ENCODE measurements at places on chromosomes 12 and 14. TPM values are rescaled to one million over a fixed set of nuclear protein-coding genes. Genes with fewer than 3 reads are reported as not detected.

Gene TRMT5
- 13.0 TPM for total RNA-seq

Gene CFAP251
- total RNA-seq: 0.65 TPM

Gene KERA
- total RNA-seq: not detected

Gene LRRC10
- not detected for total RNA-seq

Gene CD163L1
- total RNA-seq: 10.5 TPM

Gene IL26
- total RNA-seq: not detected

Gene COCH
- 8.5 TPM for total RNA-seq

Gene SERPINA5
- total RNA-seq: 5.2 TPM

Gene TAS2R7
- total RNA-seq: not detected

Gene PCBP2
- 501 TPM for total RNA-seq

Gene SYNE2
- 83.9 TPM for total RNA-seq

Gene LARP4
- total RNA-seq: 72.0 TPM

DNA sequence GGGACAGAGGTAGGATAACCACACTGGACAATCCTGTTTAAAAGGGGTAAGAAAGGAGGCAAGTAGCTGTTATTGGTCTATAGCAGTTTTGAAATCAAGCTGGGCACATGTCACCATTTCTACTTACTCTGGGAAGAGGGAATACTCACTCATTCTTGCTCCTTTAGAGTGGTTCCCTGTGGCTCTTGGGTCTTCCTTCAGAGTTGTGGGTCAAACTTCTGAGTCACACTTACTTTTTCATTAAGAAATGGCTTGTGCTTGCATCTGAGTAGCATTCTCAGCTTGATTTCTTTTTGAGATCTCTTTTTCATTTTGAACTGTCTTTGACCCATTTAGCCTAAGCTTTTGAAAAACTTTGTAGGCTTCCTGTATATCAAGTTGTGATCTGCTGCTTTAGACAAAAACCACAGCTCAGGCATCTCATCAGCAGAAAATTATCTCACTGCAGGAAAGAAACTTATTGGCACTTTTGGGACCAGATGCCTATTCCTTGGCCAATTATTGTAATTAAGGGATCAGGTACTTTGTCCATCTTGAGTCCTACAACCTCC lies 122.2 kb downstream of the AEBP2 start:
- DNase-seq: no peak

DNA sequence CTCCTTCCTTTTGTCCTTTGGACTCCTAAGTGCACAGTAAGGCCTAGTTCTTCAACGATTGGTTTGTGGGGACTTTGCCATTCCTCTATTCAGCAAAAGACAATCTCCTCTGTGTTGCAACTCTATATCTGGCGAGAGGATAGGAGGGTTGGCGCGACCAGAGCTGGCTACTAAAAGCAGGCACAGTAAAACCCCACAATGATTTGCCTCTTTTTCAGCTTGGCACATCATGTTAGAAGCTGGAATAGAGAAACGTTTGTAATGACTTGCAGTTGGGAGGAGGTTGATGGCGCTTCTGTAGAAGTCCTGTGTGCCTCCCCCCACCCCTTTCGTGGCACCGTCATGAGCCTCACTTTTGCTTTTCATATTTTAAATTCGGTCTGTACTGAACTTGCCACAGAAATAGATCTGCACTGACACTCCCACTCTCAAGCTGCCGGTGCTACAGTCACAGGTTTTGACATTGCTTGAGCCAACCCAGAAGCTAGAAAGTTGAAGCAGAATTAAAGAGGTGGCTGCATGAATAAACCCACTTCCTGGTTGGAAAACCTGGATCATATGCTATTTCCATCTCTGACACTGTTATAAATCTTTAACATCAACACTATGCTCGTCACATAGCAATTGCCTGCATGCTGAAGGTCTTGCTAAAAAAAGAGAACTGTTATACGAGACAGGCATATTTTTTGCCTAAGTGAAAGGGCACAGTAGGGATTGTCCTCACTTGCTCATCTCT lies 315.3 kb upstream of the PRICKLE1 start:
- DNase-seq: no peak

DNA sequence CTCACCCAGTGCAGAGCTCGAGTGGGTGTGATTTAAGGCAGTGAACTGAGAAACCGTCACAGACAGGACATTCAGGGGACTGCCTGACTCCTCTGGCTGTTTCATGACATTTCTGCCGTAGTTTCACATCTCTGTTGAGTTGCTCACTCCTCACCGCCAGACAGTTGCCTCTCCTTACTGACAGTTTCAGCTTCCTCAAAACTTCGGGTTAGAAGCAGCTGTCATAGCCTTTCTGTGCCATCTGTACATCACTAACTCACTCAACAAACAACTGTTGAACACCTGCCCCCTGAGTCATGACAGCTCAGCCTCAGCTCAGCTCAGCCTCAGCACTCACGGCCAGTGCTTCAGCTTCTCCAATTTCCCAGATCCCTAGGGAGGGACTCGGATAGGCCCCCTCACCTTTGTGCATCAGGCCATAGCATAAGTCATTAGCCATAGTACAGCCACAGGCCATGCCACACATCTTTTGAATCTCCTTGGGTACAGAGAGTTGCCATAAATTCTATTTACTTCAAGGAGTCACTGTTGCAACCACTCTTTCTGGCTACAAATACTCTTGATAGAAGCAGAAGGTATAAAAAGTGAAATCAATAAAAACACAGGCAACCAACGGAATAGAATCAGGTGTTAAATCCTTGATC lies 6.2 kb upstream of the SLC15A4 start:
- DNase-seq: no peak

DNA sequence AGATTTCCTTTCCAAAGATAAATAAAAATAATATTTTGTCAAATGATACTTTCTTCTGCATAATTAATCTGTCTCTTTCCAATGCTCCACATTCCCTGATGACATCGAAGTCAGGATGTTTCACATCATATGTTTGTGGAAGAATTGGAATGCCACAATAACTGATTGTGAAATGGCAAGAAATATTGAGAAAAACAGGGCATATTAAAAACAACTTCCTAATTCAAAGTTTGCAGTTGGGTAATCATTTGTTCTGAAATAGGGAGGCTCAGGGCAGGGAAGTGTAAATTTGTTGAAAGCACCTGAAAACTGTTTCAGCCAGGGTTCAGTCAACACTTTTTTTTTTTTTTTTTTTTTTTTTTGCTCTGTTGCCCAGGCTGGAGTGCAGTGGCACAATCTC lies 50.7 kb downstream of the BCAT1 start:
- no peak for DNase-seq

DNA sequence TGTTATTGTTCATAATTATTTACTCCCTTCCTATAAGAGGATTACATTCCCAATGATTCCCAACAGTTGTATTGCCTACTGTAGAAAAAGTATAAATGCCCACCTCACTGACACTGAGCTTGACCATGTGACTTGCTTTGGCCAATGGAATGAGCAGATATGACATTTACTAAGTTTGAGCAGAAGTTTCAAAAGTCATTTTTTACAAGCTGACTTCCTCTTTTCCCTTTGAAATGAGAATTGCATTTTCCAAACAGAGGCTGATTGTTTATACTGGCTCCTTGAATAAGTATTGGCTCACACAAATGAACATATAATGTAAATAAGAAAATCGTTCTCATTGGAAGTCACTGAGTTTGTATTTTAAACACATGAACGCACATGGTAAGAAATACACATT lies 116.4 kb upstream of the LRFN5 start:
- no peak for DNase-seq

- DNase-seq: no peak
Observed at GRCh38 chr12:5272018-5272785, 159.7 kb upstream of the NTF3 start.

DNA sequence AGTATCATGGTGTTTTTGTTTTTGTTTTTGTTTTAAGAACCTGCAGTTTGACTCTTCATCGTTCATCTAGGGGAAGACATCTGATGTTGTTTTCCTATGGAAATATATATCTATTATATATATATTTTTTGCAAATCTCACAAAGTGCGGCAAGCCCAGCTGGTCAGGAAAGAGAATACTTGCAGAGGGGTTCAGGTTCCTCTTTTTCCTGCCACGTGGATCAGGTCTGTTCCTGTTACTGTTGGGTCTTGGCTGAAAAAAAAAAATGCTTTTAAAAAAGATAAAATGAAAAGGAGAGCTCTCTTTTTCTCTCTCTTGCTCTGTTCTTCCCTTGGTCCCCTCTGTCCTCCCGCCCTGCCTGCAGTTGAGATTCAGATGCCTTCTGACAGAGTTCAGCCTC lies 179.4 kb upstream of the BCL2L14 start:
- no peak for DNase-seq

DNA sequence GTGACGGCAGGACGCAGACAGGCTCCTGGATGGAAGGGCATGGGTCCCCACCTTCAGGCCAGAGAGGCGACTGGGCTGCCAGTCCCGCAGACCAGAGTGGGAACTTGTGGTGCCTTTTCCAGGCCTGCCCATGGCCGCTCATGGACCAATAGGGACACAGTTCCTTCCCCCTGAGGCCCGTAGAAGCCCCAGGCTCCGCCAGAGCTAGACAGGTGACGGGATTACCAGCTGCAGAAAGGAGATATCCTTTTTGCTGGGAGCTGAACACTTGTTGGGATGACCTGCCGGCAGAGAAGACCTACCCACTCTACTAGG lies 73.6 kb upstream of the RASSF8 start:
- no peak for DNase-seq

GRCh38 chr12:53506450-53506785 lies 866 bp downstream of the NPFF start:
- DNase-seq: no peak

DNA sequence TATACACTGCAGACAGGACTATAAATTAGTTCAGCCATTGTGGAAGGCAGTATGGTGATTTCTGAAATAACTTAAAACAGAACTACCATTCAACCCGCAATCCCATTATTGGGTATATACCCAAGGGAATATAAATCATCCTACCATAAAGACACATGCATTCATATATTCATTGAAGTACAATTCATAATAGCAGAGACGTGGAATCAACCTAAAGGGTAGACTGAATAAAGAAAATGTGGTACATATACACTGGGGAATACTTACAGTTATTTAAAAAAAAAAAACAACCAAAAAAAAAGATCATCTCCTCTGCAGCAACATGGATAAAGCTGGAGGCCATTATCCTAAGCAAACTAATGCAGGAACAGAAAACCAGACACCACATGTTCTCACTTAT lies 473.9 kb downstream of the TRHDE start:
- no peak for DNase-seq

GRCh38 chr12:40033242-40033630 lies 72.6 kb downstream of the SLC2A13 start:
- DNase-seq: no peak

DNA sequence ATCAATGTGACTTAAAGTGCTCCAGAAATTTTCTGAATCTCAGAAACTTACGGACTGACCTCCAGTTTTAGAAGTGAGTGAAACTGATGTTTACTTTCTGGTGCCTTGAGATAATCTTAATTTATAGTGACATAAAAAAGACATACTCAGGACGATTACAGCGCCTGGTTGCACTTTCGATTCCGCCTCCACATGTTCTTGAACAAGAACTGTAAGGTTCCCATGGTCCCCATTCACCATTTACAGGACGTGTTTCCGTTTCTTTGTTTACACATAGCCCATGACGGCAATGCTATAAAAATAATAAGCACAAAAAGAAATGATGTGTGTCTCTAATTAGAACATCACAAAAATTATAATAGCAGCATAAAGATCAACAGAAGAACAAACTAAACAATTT lies 98.2 kb downstream of the ADAMTS20 start:
- no peak for DNase-seq

- DNase-seq: no peak
Observed at GRCh38 chr14:22800346-22800745, 14.9 kb downstream of the SLC7A7 start.

DNA sequence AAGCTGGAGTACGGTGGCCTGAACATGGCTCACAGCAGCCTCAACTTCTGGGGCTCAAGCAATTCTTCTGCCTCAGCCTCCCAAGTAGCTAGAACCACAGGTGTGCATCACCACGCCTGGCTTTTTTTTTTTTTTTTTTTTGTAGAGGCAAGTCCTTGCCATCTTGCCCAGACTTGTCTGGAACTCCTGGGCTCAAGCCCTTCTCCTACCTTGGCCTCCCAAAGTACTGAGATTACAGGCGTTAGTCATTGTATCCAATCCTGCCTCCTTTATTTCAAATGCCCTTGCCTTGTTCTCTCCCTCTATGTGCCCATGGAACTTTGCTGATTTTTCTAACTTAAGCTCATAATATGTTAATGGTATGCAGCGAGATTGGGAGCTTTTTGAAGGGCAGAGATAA lies 49.2 kb upstream of the PRICKLE1 start:
- DNase-seq: no peak

GRCh38 chr14:73462048-73462715 lies 3.8 kb upstream of the NUMB start:
- DNase-seq: no peak

DNA sequence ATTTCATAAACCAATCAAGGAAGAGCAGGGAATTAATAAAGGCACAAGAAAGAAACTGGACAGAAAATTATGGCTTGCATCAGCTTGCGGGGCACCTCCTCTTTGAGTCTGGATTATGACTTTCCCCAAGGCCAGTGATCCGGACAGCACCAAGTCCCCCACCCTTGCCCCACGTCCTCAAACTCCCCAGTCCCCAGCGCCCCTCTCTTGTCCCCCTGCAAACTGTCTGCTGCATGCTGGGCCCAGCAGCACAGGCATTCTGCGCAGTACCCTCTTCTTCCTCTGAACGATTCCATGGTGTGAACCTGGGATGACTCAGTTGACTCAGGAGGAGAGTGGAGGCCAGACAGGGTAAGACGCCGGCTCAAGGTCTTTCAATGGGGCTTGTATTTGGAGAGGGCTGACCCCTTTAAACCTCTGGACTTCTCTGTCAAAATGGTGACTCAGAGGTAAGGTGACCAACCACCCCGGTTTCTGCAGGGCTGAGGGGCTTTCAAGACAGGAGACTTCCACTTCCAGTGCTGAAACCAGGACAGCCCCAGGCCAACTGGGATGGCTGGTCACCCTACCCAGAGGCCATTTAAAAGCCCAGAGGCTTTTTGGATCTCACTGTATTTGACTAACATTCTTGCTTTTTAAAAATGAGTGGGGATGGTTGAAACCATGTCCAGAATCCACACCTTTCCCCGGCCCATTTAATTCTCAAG lies 13.5 kb downstream of the C14orf132 start:
- no peak for DNase-seq

DNA sequence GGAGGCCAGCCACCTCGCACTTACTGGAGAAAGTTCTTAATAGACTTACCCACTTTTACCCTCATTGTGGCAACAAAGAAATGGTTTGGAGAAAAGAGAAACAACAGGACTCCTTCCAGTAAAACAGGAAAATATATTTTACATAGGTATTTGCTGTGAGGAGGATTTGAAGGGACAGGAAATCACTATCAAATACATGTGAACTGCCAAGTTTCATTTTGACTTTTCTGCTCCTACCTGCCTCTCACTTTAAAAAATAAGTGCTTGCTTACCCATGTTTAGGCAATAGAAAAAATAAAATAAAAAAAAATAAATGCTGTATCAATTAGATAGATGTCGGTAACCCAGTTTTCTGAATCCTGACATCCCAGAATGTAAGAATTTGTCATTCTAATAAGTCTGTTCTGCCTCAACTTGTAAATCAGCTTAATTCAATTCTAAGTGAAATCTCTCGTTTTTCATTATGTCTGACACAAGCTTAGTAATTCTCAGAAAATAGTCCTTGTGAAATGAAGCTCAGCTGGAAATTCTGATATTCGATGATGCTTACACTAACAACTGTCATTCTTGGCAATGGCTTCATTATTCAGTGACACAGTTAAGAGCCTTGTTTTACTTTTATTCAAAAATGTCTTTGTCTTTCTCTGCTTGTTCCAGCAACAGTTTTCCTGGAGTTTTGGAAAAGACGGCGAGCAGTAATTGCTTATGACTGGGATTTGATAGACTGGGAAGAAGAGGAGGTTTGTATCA lies 131.3 kb downstream of the SLC5A8 start:
- no peak for DNase-seq

Measured in posterior vena cava (tissue), 2 donors.